Smooth muscle cell of trachea (primary cell): ENCODE measurements at places on chromosomes 6 and 20. TPM values are rescaled to one million over a fixed set of nuclear protein-coding genes. Genes with fewer than 3 reads are reported as not detected.

The RPP21 gene
- total RNA-seq: 27.9 and 52.3 TPM in 2 replicates

The NR2E1 gene
- not detected in 2 replicates for total RNA-seq

The C20orf202 gene
- under 0.01 TPM in 2 replicates for total RNA-seq

The FRK gene
- total RNA-seq: 1.5 and 1.7 TPM in 2 replicates

The LY6G6F gene
- total RNA-seq: not detected in 2 replicates

The VWA7 gene
- 0.50 and 1.2 TPM in 2 replicates for total RNA-seq

The LTV1 gene
- 11.9 and 14.8 TPM in 2 replicates for total RNA-seq

The BFSP1 gene
- total RNA-seq: 1.8 and 2.3 TPM in 2 replicates

The TGM3 gene
- under 0.01 TPM in 1 of 2 replicates, not detected in the other for total RNA-seq

The FOXC1 gene
- total RNA-seq: 5.4 and 7.6 TPM in 2 replicates

The CALHM6 gene
- 0.33 and 0.44 TPM in 2 replicates for total RNA-seq

The OR2H2 gene
- not detected in 2 replicates for total RNA-seq
